ENCODE measurements at places on chromosomes 4 and X. TPM values are rescaled to one million over a fixed set of nuclear protein-coding genes. Genes with fewer than 3 reads are reported as not detected.

Gene PFKFB1
- 0.30 TPM for total RNA-seq

Gene SRPK3
- total RNA-seq = 8.0 TPM

Gene AMBN
- total RNA-seq = not detected

Gene FAM184B
- not detected for total RNA-seq

Gene IQCM
- total RNA-seq = not detected

Gene CCDC120
- 5.1 TPM for total RNA-seq

Gene TLR2
- 55.7 TPM for total RNA-seq

Gene EIF4E
- 72.8 TPM for total RNA-seq

Gene DDX53
- not detected for total RNA-seq

Gene EFHC2
- total RNA-seq = 0.81 TPM

Gene TMEM144
- 14.1 TPM for total RNA-seq

Gene OTC
- 1.4 TPM for total RNA-seq

DNA sequence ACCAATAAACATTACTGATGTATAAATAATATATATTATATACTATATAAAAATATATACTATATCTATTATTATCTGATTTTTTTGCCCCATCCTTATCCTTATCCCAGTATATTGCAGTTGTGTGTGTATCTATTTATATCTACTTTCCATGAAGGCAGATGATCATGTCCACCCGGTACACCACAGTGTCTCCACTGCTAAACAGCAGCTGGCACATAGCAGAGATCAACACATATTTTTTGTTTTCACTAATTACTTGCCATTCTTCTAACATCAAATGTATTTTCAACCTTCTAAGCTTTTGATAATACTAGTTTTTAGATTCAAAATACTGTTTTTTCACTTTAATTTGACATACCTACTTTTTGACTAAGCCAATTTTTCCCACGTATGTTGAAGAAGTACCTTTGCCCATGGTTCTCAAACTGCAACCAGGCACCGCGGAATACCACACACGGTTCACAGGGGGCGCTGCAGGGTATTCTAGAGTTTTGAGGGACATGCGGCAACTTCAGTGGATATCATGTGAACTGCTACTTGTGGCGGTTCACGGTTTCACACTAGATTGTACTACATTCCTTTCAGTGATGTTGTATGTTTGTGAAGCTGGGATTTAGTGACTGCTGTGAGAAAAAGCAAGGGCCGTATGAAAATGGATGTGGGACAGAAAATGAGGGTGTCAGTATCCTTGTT, 182.5 kb upstream of the NPY2R start:
- DNase-seq = peak; percentile 52

GRCh38 chr4:54076673-54077072, 12.3 kb upstream of the CHIC2 start:
- no peak overlapping the region for H3K4me3 ChIP-seq
- DNase-seq = no peak
- no peaks in the 10 kb centered on the region for H3K27me3 ChIP-seq
- peaks cover 4% of the 10 kb centered on the region for H3K4me1 ChIP-seq
- H3K27ac ChIP-seq = no peak overlapping the region

DNA sequence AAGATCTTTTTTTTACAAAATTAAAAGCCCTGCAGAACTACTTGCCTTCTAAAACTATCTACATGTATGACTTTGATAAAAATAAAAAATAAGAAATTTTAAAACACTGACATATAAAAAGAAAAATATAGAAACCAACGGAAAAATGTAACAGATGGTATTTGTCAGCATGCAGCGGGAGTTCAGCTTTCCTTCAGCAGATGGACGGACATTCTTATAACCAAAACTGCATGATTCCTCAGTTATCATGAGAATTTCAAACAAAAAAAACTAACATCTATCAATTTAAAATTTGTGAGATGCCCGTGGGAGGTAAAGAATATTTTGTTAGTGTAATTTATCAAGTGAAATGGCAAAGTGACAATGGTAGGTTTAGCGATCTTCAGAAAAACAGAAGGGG, 23.2 kb downstream of the RWDD4 start:
- no peaks in the 10 kb centered on the region for H3K36me3 ChIP-seq
- no peak for DNase-seq
- no peak overlapping the region for H3K27ac ChIP-seq
- H3K27me3 ChIP-seq = no peaks in the 10 kb centered on the region

GRCh38 chr4:177403746-177404145, 38.5 kb downstream of the AGA start:
- no peaks in the 10 kb centered on the region for H3K36me3 ChIP-seq
- H3K27me3 ChIP-seq = no peaks in the 10 kb centered on the region
- no peak for DNase-seq

- no peaks in the 10 kb centered on the region for H3K27me3 ChIP-seq
- DNase-seq = no peak
- H3K4me3 ChIP-seq = no peak overlapping the region
- no peak overlapping the region for H3K27ac ChIP-seq
These were observed 51.3 kb downstream of the RTL9 start for GRCh38 chrX:110409925-110410324.

DNA sequence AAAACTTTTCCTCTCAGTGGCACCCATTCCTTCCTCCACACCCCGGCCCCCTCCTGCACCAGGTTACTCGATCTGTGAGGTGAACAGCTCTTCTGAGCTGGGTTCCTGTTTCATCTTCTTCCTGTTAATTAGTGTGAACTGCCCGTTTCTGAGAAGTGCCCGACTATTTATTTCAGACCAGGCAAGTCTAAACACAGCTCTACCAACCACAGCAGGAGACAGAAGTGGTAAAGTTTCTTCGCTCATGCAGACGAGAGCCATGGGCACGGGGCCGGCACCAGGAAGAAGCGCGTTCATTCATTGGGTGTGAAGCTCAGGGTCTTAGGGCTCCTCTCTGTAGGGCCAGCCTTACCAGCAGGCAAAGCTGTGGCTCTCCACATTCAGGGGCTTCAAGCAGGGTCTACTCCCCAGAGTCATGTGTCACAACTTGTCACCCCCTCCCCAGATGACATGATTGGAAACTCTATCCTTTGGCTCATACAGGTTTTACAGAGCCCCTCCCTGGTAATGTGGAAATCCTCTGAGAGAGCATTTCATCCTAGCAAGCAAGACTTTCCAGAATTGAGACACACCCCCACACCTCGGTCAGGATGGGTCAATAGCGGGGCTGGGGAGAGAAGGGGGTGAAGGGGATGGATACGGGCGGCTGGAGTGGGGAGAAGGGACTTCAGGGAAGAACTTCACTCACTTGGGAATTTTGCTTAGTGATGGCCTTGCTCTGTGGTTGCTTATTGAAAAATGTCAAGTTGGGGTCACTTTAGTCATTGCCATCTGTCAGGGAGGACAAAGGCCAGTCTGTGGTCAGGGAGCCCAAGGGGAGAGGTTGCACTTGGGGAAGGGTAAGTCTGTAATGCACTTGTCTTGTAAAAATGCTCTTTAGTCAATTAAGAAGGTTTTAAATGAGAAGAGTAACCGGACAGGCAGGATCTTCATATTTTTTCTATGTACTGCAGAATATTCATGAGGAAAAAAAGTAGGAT, 121.6 kb upstream of the TRIM2 start:
- H3K36me3 ChIP-seq = no peaks in the 10 kb centered on the region
- no peaks in the 10 kb centered on the region for H3K27me3 ChIP-seq
- H3K4me1 ChIP-seq = no peaks in the 10 kb centered on the region
- DNase-seq = no peak

- no peak for DNase-seq
- H3K27me3 ChIP-seq = no peaks in the 10 kb centered on the region
- H3K36me3 ChIP-seq = peaks cover 3% of the 10 kb centered on the region
- no peaks in the 10 kb centered on the region for H3K4me1 ChIP-seq
- no peak overlapping the region for H3K27ac ChIP-seq
- no peak overlapping the region for H3K4me3 ChIP-seq
These were observed 98.2 kb downstream of the KLHL8 start for GRCh38 chr4:87122252-87122651.

DNA sequence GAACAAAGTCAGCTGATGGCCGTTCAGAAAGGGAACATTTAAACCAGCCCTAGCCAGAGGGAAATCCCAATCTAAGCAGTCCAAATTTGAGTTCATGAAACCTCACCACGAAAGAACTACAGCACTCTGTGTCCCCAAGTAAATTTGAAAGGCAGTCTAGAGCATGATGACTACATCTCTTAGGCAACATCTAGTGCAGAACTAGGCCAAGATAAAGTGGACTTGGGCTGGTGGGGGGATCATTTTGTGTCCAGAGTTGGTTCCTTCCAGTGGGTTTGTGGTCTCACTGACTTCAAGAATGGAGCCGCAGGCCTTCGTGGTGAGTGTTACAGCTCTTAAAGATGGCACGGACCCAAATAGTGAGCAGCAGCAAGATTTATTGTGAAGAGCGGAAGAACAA, 64.9 kb downstream of the KLHL4 start:
- H3K36me3 ChIP-seq = no peaks in the 10 kb centered on the region
- H3K27ac ChIP-seq = no peak overlapping the region
- DNase-seq = no peak
- H3K4me3 ChIP-seq = no peak overlapping the region

DNA sequence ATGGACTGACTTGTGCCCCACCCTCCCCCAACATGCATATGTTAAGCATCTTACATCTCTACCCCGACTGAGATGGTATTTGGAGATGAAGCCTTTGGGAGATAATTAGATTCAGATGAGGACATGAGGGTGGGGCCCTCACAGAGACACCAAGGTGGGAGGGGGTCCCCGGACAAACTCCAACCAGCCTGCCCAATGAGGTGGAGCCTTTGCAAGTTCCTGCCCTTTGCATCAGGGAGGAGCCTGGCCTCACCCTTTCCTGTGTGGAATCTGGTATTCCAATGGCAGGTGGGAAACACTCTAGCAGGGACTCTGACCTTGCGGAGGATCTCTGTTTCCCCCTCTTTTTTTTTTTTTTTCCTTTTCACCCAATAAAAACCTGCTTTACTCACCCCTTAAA, 589.9 kb upstream of the BOD1L1 start:
- H3K4me1 ChIP-seq = no peaks in the 10 kb centered on the region
- no peak overlapping the region for H3K27ac ChIP-seq
- no peaks in the 10 kb centered on the region for H3K36me3 ChIP-seq
- DNase-seq = no peak
- H3K4me3 ChIP-seq = no peak overlapping the region
- H3K27me3 ChIP-seq = no peaks in the 10 kb centered on the region

DNA sequence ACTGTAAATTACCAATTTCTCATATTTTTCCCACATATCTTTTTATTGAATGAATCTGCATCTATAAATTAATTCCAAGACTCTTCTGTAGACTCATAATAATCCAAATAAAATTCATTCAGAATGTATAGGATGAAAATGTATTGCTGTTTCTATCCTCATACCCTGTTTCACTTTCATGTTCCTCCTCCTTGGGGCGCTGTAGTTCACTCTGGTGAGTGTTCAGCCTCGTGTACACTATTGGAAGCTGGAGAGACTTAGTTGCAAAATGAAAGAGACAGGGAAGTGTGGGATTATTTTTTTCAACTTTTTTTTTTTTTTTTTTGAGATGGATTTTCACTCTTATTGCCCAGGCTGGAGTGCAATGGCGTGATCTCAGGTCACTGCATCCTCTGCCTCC, 296.1 kb downstream of the TLL1 start:
- H3K27ac ChIP-seq = no peak overlapping the region
- H3K4me3 ChIP-seq = no peak overlapping the region
- no peaks in the 10 kb centered on the region for H3K27me3 ChIP-seq

- no peak for DNase-seq
- H3K27me3 ChIP-seq = peaks cover 1% of the 10 kb centered on the region
- no peaks in the 10 kb centered on the region for H3K36me3 ChIP-seq
- H3K4me1 ChIP-seq = no peaks in the 10 kb centered on the region
- H3K4me3 ChIP-seq = no peak overlapping the region
- H3K27ac ChIP-seq = no peak overlapping the region
These were observed 35.8 kb upstream of the SHISA3 start for GRCh38 chr4:42361456-42361855.

DNA sequence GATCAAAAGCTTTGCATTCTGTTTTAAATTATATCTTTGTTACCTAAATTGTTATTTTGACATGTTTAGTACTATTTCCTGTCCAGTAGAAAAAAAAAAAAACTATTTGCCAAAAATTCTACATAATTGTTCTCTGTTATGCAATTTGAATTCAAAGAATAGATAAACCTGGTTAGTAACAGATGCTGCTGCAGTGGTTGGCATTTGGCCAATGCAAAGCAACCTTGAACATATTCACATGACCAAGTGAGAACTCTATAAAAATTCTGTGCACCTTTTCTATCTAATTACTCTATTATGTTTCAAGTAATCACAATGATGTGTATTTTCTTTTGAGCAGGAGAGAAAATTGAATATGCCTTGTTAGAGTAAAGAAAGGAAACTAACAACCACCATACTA, 1473.4 kb downstream of the RPA4 start:
- no peak for DNase-seq
- no peaks in the 10 kb centered on the region for H3K4me1 ChIP-seq
- H3K4me3 ChIP-seq = no peak overlapping the region
- H3K27ac ChIP-seq = no peak overlapping the region
- no peaks in the 10 kb centered on the region for H3K27me3 ChIP-seq

GRCh38 chr4:70705183-70706043, 16.4 kb upstream of the RUFY3 start:
- peak; percentile 85 for DNase-seq
- peaks cover 5% of the 10 kb centered on the region for H3K4me1 ChIP-seq
- H3K4me3 ChIP-seq = peak overlapping the region; percentile 92
- no peaks in the 10 kb centered on the region for H3K27me3 ChIP-seq
- H3K27ac ChIP-seq = peak overlapping the region; percentile 84

DNA sequence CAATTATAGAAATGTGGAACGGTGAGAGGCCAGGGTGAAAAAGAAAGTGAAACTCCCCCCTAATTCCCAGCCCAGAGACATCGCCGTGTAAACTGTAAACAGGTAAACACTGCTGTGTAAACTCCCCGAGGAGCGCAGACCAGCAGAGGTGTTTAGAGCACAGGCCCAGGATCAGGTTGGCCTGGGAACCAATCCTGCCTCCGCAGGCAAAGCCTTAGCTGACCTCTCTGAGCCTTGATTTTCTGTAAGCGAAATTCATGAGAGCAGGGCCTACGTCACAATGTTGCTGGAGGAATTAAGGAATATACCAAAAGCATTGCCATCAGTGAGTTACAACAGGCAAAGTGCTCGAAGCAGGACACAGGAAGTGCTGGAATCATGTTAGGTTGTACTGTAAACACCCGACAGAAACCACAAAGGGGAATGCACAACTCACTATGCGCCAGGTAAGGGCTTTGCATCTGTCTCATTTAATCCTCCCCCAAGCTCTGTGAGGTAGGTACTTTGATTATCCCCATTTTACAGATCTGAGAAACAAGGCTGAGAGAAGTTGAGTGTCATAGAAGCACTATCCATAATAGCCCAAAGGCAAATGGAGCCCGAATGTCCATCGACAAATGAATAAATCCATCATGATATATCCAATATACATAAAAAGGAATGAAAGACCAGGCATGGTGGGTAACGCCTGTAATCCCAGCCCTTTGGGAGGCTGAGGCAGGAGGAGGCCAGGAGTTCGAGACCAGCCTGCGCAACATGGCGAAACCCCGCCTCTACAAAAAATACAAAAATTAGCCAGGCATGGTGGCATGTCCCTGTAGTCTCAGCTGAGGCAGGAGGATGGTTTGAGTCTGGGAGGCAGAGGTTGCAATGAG, 30.7 kb upstream of the KIAA0232 start:
- H3K27ac ChIP-seq = no peak overlapping the region
- no peaks in the 10 kb centered on the region for H3K36me3 ChIP-seq
- DNase-seq = no peak
- no peaks in the 10 kb centered on the region for H3K4me1 ChIP-seq
- H3K4me3 ChIP-seq = no peak overlapping the region
- no peaks in the 10 kb centered on the region for H3K27me3 ChIP-seq

Measured in aorta (tissue), 5 donors.